ENCODE measurements at places on chromosomes 2 and 18. TPM values are rescaled to one million over a fixed set of nuclear protein-coding genes. Genes with fewer than 3 reads are reported as not detected.

Gene POMC
- total RNA-seq, result 0.66 TPM

Gene SLC9A2
- not detected for total RNA-seq

Gene ATP8B1
- total RNA-seq, result 53.4 TPM

DNA sequence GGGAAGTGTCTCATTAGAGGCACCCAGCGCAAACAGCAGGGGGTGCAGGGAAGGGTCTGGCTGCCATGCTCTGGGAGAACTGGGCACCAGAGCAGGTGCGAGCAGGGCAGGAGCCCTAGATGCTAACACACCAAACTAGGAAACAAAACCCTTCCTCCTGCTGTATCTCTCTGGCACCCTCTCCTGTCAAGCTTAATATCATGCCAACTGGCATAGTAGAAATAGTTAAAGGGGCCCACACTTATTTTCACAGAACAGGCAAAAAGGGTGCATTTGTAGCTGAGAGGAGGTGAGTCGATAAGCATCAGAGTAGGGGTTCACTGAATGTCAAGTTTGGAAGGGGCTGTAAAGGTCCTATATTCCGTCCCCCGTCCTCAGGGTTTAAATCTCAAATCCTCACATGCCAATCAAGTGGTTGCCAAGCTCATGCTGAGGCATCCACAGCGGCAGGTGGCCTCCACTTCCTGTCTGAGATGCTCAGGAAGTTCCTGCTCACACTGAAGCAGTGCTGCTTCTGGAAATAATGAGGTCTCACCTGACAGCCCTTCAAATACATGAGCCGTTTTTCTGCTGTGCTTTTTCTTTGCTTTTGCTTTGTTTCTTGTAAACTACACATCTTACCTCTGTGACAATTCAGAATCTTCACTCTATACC lies 14.9 kb upstream of the ACKR3 start:
- no peak for DNase-seq

GRCh38 chr2:128384446-128384845 lies 65.8 kb upstream of the HS6ST1 start:
- DNase-seq, result no peak

Data from fibroblast of lung (primary cell).